ENCODE measurements at places on chromosomes 4 and X.

GRCh38 chr4:182338063-182338462 is 94.9 kb downstream of the TENM3 start:
- no peak for DNase-seq

GRCh38 chrX:15853586-15854079 is 980 bp downstream of the AP1S2 start:
- DNase-seq, result no peak

DNA sequence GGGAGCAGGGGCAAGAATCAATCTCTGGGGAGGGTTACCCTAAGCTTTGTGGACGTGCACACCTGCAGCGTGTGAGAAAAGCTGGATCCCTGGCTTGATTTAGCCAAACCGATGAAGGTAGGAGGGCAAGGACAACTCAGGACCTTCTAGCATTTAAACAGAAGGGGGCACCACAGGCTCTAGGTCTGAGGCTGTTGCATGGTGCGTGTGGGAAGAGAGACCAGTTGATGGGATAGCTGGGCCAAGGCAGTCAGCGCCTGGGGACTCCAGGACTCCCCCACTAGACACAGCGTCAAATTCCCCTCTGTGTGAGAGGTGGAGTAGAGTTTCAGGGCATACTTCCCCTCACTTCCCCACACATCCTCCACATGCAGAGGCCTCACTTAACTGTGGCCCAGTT is 4.3 kb downstream of the GABRQ start:
- no peak for DNase-seq

GRCh38 chrX:51461053-51462044 is 35.0 kb downstream of the NUDT11 start:
- DNase-seq, result no peak

- DNase-seq, result no peak
These were observed 4.4 kb downstream of the LSM6 start for GRCh38 chr4:146179784-146180370.

- DNase-seq, result no peak
These were observed 121.0 kb upstream of the DIAPH2 start for GRCh38 chrX:96563646-96564045.

- no peak for DNase-seq
These were observed 255.2 kb downstream of the SLC39A8 start for GRCh38 chr4:102089850-102090621.
